ENCODE measurements at places on chromosomes 6 and 20.

GRCh38 chr20:51385646-51386530 is 156.6 kb downstream of the NFATC2 start:
- peak; percentile 54 for DNase-seq

DNA sequence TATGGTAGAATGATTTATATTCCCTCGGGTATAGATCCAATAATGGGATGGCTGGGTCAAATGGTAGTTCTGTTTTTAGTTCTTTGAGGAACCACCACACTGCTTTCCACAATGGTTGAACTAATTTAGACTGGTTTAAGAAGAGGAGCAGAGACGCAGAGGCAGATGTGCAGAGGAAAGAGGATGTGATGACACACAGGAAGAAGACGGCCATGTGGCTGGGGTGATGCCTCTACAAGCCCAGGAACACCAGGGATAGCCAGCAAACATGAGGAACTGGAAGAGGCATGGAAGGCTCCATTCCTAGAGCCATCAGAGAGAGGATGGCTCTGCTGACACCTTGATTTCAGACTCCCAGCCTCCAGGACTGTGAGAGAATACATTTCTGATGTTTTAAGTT is 218.3 kb upstream of the DTNBP1 start:
- no peak for DNase-seq

- peak; percentile 45 for DNase-seq
Observed at GRCh38 chr6:110949679-110950285, 8.7 kb upstream of the GTF3C6 start.

GRCh38 chr6:18742406-18742805 is 355.3 kb downstream of the RNF144B start:
- DNase-seq = no peak

DNA sequence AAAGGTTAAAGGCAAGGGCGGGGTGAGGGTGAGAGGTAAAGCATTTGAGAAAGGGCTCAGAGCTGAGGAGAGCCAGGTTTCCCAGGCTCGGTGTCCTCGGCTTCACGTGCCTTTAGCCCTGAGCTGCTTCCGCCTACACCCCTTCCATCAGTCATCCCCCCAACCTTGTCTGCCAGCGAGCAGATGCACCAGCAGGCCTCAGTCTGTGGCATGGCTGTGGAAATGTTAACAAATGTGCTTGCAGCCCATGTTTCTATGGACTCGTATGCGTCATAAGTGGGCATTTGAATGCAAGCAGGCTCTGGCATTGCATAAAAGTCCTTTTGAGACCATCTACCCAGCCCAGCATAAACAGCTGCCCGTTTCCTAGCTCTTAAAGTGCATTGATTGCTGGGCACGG is 88.8 kb downstream of the SYNJ2 start:
- no peak for DNase-seq

- DNase-seq = no peak
Observed at GRCh38 chr20:62133864-62134263, 9.3 kb downstream of the PSMA7 start.

DNA sequence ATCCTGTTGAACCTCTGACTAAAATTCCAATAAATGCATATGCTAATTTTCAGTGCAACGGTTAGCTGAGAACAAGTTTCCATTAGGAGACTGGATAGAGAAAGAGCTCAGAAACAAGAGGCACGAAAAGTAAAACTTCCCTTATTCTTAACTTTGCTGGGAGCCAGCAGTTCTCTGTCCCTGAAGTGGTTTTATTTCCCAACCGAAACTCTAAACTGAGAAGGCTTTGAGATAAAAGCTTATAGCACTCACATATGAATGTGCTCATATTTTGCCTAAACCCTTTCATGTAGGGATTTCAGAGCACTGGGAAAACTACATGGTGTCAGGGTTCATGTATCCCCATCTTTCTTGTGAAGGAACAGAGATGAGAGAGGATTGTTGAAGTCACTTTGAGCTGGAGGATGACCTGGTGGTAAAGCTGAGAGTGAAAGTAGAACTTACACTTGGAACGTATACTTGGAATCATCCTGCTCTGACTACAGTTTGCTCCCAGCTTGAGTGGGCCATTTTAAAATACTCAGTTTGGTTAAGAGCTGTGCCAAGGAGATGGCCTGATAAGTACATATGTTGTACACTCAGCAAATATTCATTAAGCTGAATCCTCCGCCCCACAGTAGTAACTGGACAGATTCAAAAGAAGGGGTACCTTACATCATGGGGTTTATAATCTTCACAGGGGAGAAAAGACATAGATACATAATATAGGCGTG is 324.2 kb upstream of the CNR1 start:
- no peak for DNase-seq

DNA sequence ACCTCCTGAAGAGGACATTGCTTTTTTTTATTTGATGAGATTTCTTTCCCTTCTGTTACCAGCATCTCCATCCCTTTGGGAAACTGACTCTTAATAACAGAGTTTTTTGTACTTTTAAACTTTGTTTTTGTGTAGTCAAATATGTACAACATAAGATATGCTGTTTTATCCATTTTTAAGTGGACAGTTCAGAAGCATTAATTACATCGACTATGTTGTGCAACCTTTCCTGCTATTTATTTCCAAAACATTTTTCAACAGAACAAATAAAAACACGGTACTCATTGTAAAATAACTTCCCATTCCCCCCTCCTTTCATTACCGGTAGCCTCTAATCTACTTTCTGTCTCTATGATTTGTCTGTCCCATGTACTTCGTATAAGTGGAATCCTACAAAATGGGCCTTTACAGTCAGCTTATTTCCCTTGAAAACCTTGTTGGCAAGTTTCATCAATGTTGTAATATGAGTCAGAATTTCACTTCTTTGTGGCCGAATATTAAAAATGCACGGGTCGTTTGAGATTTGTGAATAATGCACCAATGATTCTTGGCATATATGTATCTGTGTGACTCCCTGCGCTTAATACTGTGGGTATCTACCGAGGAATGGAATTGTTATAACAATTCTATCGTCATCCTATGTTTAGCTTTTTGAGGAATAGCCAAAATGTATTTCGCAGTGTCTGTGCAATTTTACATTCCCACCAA is 11.1 kb upstream of the RIPK1 start:
- DNase-seq = peak; percentile 6

- no peak for DNase-seq
Observed at GRCh38 chr6:10547809-10548208, 26.7 kb downstream of the GCNT2 start.

DNA sequence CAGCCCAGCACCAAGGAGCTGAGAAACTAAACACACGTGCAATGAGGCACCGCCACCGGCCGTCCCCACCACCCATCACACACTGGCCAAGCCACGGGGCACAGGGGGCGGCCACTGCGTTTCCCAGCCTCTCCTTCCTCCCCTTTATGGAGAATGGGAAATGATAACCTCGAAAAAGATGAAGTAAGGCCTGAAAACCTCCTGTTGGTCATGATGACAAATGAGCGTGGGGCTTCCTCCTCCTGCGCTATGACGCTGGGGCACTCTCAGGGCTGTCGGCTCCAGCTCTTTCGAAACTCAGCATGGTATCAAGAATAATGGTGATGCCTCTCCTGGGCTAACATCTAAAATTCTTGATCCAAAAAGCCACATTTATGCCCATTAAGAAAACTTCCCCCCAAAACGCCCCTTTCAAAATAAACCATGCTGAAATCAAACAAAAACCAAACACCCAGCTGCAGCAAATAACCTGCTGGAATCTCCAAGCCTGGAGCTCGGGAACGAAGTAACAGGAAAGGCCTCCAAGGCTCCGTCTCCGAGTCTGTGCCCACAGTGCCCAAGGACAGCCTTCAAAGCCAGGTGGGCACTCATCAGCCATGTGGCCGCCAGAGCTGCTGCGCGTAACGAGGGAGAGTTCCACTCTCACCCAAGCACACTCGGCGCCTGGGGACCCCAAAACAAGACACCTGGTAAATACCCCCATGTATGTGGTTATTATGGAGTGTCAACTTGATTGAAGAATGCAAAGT is 50.0 kb downstream of the TAF4 start:
- DNase-seq = no peak

DNA sequence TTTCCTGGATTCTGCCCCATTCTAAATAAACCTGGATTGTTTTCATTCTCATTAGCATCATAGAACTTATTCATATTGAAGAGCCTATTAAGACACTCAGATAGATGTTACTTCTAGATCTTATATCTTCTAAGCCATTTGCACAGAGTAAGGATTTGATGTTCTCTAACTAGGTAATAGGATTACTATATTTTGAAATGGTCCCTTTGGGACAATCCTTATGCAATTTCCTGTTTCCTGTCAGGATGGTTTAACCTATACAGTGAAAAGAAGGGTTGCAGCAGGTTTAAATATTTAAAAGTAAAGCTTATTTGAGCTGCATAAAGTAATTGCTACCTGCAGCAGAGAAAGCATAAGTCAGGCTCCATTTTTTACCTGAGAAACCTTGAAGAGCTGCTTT is 860.1 kb downstream of the TFAP2A start:
- DNase-seq = no peak

DNA sequence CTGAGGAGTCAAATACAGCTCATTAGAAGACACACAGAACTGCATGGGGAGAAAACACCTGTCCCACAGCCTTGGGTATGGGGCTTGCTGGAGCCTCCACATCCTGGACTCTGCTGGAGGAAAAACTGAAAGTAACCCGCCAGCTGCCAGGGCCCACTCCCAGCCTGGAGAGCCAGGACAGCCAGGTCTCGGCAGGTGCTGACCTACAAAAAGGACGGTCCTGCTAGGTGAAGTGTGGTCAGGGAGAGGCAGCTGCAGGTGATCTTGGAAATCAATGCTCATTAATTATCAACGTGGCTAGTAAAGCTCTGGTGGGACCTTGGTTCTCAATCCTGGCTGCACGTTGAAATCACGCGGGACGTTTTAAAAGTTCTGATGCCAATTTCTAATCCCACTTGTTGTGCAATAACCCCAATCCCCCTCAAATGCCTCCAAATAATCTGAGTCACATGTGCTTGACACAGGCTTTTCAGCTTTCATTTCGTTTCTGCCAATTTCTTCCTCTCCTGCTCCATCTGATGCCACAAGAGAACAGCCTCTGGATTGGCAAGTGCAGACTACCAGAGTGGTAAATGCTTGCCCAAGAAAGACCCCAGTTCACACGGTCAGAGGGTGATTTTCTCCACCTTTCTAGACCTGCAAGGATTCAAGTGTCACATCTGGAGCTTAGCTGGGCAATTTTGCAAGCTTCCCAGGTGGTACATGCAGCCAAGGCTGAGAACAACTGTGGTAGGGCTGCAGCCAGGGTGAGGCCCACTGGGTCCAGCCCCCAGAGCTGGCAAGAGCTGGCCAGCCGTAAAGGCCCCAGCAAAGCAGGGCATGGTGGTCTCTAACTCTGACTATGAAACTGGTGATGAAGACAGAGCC is 252.3 kb upstream of the QKI start:
- DNase-seq = no peak

DNA sequence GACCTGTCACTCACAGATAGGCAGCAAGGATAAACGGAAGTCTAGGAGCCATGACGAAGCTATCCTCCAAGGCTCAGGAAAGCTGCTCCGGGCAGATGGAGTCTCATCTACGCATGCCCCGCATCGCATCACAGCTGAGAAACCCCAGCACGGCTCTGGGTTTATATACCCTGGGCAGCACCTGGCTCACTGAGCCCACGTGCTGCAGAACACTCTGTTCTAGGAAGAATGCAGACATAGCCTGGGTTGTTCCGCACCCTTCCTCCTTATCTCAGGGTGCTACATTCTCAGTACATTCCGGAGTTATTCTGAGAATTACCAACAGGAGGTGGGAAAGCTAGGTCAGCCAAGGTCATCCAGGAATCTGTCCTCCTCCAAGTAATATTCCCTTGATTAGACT is 260.4 kb downstream of the CBLN4 start:
- no peak for DNase-seq

- DNase-seq = no peak
Observed at GRCh38 chr20:62685781-62686555, 22.7 kb upstream of the NTSR1 start.

GRCh38 chr20:60096166-60096565 is 137.9 kb downstream of the CDH26 start:
- DNase-seq = no peak

DNA sequence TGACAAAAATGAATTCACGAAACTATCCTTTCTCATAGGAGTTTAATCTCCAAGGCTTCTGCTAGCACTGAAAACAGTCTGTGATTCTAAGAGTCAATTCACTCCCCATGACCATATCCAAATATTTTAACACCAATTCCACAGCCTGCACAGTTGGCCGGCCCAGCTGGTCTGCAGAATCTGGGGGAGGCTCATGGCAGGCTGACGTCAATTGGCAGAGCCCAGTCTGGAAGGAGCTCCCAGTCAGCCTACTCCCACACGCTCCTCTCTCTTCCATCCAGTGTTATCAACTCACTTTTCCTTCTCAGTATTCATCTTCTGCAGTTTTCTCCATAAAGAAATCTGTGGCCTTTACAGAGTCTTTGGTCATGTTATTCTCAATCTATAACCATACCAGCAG is 111.0 kb downstream of the TBXT start:
- DNase-seq = no peak

GRCh38 chr6:159490298-159490937 is 202.6 kb downstream of the SOD2 start:
- DNase-seq = no peak

DNA sequence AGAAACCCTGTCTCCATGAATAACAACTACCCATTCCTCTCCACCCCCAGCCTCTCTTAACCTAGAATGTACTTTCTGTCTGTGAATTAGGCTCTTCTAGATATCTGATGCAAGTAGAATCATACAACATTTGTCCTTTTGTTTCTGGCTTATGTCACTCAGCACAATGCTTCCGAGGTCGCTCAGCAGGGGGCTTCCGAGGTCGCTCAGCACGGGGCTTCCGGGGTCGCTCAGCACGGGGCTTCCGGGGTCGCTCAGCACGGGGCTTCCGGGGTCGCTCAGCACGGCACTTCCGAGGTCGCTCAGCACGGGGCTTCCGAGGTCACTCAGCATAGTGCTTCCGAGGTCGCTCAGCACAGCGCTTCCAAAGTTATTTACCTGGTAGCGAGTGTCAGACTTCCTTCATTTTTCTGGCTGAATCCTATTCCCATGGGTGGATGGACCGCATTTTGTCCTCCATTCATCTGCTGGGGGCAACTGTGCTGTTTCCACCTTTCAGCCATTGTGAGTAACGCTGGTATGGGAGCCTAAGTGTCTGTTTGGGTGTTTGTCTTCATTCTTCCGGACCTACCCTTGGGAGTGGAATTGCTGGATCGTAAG is 31.0 kb upstream of the BHLHE23 start:
- DNase-seq = no peak

- DNase-seq = no peak
Observed at GRCh38 chr20:56758706-56759105, 129.6 kb downstream of the TFAP2C start.

DNA sequence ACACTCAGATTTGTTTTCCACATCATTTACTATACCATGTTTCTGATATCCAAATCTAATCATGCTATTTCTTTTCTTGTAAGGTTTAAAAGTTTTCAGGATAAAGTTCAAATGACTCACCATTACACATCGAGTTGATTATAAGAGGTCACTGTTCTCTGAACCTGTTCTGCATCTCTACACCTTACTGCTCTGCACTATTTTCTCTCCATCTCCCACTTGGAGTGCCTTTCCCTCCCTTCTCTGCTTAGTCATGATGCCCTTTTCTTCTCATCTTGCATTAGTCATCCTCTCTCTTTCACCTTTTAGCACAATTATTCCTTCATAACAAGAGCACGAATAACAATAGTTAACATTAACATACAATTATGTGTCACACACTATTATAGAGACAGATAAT is 37.5 kb upstream of the FUT9 start:
- DNase-seq = no peak

GRCh38 chr6:134389658-134390057 is 71.7 kb upstream of the SGK1 start:
- no peak for DNase-seq

GRCh38 chr20:58213121-58213520 is 15.3 kb downstream of the ANKRD60 start:
- DNase-seq = no peak

- DNase-seq = peak; percentile 88
Observed at GRCh38 chr6:81997090-81997926, 244.8 kb upstream of the TENT5A start.
